Small intestine (tissue), 16 donors: ENCODE measurements at places on chromosomes 4 and X. TPM values are rescaled to one million over a fixed set of nuclear protein-coding genes. Genes with fewer than 3 reads are reported as not detected.

The ARHGAP24 gene
- polyA plus RNA-seq, result 1.1 TPM

The ARHGAP6 gene
- polyA plus RNA-seq, result 3.3 TPM

The USO1 gene
- polyA plus RNA-seq, result 83.9 TPM

The MFAP3L gene
- 0.22 TPM for polyA plus RNA-seq

The UNC5C gene
- polyA plus RNA-seq, result 1.1 TPM

DNA sequence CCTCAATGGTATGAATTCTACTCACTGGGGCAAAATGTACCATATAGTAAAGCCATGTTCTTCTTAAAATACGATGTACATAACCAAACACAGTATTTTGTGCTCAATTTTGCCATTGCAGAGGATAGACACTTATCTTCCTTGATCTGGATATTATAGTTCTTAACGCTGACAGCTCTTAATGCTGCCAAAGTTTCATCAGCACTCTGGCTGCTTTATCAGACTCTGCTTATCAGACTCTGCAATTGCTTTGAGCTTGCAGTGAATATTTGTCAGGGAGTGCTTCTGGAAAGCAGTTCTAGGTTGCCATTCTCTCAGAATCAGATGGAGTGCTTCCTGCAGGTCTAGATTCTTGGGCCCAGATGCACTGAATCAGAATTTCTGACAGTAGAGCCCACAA, 863.1 kb downstream of the CCSER1 start:
- H3K27me3 ChIP-seq, result no peaks in the 10 kb centered on the region
- no peak for DNase-seq
- H3K36me3 ChIP-seq, result no peaks in the 10 kb centered on the region
- no peak overlapping the region for H3K4me3 ChIP-seq

- no peak within 1 kb of the TSS for H3K4me3 ChIP-seq
- H3K4me1 ChIP-seq, result no peaks in the 10 kb centered on the region
- peak; percentile 4 for DNase-seq
- H3K27me3 ChIP-seq, result no peaks in the 10 kb centered on the region
These were observed at the start of gene ODAPH for GRCh38 chr4:75555294-75556164. Gene ODAPH, plus strand, starts transcription at chr4:75556066. Its CDS starts 17 bp downstream, at chr4:75556083.

GRCh38 chr4:119788349-119789266, 160.0 kb upstream of the PDE5A start:
- H3K36me3 ChIP-seq, result no peaks in the 10 kb centered on the region
- no peak overlapping the region for H3K27ac ChIP-seq
- DNase-seq, result no peak
- H3K27me3 ChIP-seq, result no peaks in the 10 kb centered on the region
- H3K4me1 ChIP-seq, result no peaks in the 10 kb centered on the region
- H3K4me3 ChIP-seq, result no peak overlapping the region

- no peaks in the 10 kb centered on the region for H3K27me3 ChIP-seq
- no peak overlapping the region for H3K4me3 ChIP-seq
- H3K36me3 ChIP-seq, result no peaks in the 10 kb centered on the region
- peak; percentile 26 for DNase-seq
- H3K27ac ChIP-seq, result no peak overlapping the region
- H3K4me1 ChIP-seq, result peaks cover 7% of the 10 kb centered on the region
These were observed 107.0 kb upstream of the HPGD start for GRCh38 chr4:174629265-174629664.

GRCh38 chrX:80576806-80577533, 156.7 kb downstream of the TENT5D start:
- H3K36me3 ChIP-seq, result no peaks in the 10 kb centered on the region
- H3K4me3 ChIP-seq, result no peak overlapping the region
- DNase-seq, result peak; percentile 0
- H3K27ac ChIP-seq, result peak overlapping the region; percentile 22
- H3K27me3 ChIP-seq, result no peaks in the 10 kb centered on the region
